ENCODE measurements at places on chromosomes 3 and 15.

DNA sequence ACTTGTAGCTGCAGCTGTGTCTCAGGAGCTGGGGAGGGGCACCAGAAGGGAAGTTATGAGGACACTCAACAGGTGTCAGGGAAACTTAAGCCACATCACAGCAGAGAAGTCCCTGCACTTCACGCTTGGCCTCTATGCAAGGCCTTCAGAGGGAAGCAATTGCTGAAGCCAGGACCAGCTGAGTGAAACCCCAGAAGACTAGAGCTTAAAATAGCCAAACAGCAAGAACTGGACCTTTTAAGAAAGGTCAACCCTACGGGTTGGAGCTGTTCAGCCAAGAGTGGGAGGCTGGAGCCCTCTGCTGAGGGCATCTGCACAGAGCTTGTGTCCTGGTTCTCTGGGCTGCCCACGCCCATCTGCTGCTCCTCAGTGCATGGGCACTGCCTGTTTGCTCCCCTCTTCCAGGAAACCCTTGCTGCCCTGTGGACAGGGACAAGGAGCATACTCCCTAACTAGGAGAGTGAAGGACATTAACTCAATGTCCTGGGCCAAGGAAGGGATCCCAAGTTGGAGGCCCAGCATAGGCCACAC lies 3.9 kb upstream of the GRAMD2A start:
- no peak for DNase-seq

DNA sequence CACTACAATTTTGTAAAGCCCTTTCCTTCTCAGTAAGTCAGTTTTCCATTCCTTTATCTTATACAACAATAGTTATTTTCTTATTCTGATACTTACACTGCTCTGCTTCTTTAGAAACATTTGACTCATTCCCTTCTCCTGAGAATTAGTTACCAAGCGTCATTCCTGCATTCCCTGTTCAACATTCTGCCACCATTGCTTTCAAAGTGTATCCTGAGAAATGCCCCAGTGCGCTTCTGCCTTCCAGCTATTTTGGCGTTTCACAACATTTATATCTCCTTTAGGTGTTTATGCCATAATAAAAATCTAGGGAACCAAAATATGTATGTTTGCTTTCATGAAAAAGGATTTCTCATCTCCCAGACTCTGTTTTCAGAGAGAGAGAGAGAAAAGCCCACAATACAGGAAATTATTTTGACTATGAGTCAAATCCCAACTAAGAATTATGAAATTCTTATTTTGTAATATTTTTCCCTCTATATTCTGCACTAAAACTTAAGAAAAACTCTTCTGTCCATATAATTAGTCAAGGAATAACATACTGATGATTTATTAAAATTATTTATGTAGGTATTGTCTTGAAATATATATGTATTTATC lies 118.2 kb upstream of the RAP2B start:
- no peak for DNase-seq

GRCh38 chr15:58583171-58583908 lies 151.5 kb downstream of the LIPC start:
- no peak for DNase-seq

GRCh38 chr15:79901958-79902357 lies 5.1 kb upstream of the MTHFS start:
- DNase-seq = no peak

GRCh38 chr15:65551183-65551582 lies 20.9 kb downstream of the HACD3 start:
- DNase-seq = no peak

GRCh38 chr3:30527720-30528119 lies 78.7 kb upstream of the TGFBR2 start:
- DNase-seq = no peak

DNA sequence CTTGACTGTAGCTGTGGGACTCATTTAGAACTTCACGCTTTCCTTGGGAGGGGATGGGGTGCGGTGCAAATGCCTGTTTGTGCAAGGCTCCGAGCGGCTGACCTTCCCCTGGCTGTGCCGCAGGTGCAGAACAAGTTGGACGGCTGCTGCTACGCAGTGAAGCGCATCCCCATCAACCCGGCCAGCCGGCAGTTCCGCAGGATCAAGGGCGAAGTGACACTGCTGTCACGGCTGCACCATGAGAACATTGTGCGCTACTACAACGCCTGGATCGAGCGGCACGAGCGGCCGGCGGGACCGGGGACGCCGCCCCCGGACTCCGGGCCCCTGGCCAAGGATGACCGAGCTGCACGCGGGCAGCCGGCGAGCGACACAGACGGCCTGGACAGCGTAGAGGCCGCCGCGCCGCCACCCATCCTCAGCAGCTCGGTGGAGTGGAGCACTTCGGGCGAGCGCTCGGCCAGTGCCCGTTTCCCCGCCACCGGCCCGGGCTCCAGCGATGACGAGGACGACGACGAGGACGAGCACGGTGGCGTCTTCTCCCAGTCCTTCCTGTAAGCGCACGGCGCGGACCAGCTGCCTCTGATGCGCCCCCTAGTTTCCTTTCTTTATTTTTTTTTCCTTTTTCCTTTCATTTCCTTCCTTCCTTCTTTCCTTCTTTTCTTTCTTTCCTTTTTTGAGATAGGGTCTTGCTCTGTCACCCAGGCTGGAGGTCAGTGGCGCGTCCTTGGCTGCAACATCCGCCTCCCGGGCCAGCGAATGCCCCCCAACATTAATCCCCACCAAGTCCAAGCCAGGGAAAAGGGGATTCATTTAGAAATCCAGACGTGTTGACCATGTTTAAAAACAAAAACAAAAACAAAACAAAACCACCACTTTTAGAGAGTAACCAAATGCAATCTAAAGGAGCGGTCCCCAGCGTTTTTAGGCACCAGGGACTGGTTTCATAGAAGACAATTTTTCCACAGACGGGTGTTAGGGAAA lies 42.7 kb downstream of the EIF2AK4 start:
- no peak for DNase-seq

DNA sequence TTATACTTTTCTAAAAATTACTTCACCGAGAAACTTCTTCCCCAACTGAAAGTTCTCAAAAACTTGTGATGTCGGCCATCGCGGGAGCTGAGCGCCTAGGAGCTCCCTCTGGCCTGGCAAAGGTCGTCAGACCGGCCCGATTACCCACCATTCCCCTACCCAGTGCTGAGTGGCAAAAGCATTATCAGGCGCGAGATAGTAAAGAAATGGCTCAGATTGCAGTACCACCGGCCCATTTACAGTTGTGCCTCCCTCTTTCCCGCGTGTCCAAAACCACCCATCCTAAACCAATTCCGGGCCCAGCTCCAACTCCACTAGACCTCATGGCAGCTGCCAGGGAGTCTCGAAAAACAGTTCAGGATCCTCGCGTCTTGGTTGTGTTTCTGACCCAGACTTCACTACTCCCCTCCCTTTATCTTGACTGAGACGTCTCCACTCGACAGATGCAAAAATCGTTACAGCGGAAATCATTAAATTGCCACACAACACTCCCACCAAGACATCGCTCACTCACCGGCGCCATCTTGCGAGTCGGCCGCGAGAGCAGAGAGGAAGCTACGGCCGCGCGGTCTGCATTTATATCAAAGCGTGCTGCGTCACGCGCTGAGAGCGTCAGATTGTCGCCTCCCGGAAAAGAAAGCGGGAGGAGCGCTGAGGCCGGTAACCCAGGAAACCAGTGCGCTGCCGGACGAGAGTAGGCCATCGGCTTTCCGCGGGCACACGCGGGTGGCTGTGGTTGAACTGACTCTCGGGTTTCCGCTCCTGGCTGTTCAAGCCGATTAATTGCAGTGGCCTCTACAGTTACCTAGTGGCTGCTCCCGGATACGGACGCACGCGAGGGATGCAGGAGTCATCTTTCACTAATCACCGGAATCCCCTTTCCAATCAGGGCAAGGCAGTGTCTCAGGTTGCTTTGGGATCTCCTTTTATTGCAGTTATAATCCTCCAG lies at the start of gene RPL22L1:
TSS of gene RPL22L1 (minus strand) at position 551 of the 949 bp plus-strand sequence. CDS start at position 523, 28 bp downstream.
- peak; percentile 83 for DNase-seq

DNA sequence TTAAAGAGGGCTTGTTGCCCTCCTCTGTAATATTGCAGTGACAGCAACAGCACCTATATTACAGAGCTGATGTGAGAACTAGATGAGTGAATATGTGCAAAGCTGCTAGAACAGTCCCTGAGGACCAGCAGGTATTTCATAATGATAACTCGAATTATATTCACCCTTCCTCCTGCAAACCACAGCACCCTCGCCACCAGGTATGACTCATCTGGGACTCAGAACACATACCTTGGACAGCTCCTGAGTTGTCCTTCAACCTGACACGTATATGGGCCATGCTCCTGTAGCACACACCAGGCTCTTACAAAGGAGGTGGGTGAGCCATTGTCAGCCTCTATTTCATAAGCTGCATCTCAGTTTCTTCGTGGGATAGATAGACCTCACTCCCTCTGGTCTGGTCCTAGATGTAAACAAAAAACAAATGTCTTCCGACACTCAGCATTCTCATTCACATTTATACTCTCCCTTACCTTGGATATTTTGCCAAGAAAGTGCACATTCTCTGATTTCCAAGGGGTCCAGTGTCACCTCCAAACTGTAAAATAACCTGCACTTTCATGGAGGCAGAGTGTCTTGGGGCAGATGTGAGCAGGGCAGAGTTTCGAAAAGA lies 124.5 kb downstream of the TLE3 start:
- peak; percentile 35 for DNase-seq

- DNase-seq = no peak
Observed at GRCh38 chr15:99053380-99054024, 45.9 kb upstream of the PGPEP1L start.

DNA sequence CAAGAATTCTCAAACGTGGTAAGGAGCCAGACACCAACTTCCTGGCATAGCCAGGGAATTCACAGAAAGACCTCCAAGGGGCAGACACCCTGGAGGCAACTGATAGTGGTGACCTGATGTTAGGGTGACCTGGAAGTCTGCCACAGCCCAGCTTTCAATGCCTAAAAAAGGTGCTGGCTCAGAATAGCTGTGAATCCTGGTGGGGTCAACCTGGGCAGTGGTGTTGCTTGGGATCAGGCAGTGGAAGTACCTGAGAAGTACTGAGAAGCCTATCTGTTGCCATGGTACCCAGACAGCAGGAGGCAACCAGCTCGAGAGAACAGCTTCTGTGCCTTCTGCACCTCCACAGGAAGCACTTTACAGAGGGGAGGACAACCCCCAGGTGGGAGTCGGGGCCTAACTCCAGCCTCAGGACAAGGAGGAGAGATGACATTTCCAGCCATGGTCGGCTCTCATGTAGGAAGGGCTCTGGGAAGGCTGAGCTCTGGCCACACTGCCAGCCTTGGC lies 55.4 kb upstream of the LARS2 start:
- no peak for DNase-seq

DNA sequence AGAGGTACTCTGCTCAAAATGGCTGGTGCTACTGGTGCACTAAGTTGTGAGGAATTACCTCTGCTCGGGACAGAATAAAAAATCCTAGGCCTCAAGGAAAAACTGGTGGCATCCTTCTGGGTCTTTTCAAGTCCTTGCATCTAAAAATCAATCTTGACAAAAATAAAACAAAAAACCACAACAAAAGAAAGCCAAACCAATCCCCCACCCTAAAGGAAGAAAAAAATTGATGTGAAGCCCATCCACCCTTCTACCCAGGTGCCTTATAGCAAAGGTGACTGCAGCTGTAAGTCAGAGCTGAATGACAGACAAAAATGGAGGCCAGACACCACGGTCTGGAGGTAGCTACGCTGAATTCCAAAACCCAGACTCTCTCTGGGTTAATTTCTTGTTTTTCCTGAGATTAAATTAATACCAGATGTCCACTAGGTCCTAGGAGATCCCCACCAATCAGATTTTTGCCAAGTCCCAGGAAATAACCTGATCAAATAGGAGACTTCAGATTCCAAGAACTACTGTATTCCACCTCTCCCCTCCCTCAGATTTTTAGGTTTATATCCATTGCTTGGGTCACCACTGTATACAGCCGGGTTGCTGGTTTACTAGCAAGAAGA lies 33.5 kb downstream of the ABCC5 start:
- DNase-seq = no peak

- no peak for DNase-seq
Observed at GRCh38 chr15:27260523-27260922, 289.5 kb downstream of the GABRG3 start.

DNA sequence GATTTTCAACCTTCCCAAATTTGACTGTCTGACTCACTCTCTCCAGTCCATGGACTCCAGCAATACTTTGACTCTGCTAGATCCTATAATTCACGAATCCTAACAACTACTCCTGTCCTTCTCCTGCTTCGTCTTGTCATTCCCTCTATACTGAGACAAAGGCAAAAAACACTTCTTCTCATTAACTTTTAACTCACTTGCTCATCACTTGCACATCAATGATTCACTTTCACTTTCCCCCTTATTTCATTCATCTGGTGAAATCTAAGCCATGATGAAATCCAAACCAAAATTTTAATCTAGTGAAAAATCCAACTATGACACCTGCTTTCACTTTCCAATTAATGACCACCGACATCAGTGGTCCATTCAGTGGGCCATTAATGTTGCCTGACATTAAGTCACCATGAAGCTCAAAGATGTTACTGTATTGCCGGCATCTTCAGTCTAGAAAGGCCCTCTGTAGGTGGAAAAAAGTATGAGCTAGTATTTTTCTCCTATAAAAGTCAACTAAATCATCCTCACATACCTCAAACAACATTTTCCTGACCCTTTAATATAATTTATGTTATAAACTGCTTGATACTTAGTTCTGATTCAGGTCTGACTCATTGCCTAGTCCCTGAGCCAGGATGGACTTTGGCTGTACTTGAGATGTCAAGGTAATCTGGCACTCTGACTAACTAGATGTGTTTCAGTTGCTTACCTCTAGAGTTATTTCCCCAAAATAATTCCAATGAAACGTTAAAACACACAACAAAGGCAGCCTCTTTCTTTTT lies 158.6 kb downstream of the CNTN6 start:
- DNase-seq = no peak

- DNase-seq = no peak
Observed at GRCh38 chr15:101132390-101133180, 119.3 kb downstream of the CHSY1 start.

DNA sequence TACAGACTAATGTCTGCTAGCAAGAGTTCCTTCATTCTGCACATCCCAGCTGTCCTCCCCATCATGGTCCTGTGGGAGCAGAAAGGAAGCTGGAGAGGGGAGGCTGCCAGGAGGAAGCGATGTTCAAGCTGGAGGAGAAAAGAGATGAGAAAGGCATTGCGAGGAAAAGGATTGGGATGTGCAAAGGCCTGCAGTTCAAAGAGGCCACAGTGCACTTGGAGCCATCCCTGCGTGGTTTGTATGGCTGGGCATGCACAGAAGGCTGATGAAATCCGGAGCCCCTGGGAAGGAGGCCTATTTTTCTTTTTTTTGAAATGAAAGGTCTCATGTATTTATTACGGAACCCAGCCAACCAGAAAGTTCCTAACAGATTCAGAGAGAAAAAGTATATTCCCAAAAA lies 22.8 kb downstream of the AMOTL2 start:
- no peak for DNase-seq

DNA sequence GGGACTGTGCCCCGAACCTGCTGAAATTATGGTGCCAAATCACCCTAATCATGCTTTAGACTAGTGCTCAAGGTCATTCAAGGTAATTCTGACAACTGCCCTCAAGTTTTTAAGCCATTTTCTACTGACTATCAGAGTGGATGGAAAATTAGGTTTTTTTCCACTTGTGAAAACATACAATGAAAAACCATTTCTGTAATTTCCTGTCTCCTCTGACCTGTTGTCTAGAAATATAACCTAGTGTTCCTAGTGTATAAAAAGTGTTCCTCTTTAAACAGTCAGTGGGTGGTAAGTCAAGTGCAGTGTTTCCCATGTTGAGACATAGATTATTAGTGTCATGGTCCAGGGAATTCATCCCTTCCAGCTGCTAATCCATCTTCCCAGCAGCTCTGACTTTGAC lies 232.8 kb upstream of the UMPS start:
- no peak for DNase-seq

- no peak for DNase-seq
Observed at GRCh38 chr3:62935793-62936192, 60.6 kb upstream of the CADPS start.

Measured in naive thymus-derived CD4-positive, alpha-beta T cell (primary cell).